ENCODE measurements at places on chromosomes 2 and 18. TPM values are rescaled to one million over a fixed set of nuclear protein-coding genes. Genes with fewer than 3 reads are reported as not detected.

DNA sequence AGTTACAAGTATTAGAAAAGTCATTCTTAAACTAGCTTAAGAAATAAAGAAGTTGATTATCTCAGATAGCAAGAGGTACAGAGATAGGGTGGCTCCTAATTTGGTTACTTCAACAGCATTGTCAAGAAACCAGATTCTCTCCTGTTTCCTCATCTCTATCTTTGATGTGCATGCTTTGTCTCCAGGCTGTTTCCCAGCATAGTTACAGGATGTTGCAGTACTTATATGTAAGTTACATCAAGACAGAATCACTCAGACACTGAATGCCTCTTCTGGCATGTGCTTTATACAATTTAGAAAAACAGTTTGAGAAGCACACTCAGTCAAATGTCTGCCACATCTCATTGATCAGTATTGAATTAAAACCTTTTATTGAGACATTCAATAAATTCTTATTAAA is 189.5 kb upstream of the UBE2E3 start:
- DNase-seq: no peak

DNA sequence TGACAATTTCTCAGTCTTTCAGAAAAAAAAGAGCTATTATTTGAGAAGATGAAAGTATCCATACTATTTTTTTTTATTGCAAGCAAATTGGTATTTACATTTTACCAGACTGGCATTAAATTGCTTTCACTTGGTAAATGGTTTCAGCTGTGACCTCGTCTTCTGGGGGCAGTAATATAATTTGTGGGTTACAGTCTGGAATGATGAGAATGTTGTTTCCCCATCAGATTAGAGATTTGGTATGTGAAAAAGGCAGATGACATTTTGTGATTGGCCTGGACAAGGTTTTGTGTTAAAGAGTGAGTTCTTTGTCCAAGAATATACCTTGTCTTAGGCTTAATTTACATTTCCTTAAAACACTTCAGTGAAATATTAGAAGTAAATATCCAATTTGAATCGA is 390.1 kb upstream of the ST6GAL2 start:
- DNase-seq: no peak

GRCh38 chr2:120441744-120442471 is 96.0 kb downstream of the INHBB start:
- DNase-seq: peak; percentile 63

Gene IL1RL1
- total RNA-seq: not detected

DNA sequence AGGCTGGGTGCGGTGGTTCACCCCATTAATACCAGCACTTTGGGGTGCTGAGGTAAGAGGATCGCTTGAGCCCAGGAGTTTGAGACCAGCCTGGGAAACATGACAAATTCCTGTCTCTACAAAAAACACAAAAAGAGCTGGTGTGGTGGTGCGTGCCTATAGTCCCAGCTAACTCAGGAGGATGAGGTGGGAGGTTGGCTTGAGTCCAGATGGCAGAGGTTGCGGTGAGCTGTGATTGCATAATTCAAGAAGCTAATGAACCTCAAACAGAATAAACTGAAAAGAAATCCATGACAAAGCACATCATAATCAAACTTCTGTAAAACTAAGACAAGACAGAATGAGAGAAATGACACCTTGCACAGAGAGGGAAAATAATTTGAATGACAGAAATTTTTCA is 54.8 kb downstream of the SEMA4F start:
- DNase-seq: peak; percentile 81

Gene SLC8A1
- 9.0 TPM for total RNA-seq
